ENCODE measurements at places on chromosomes 1 and 21. TPM values are rescaled to one million over a fixed set of nuclear protein-coding genes. Genes with fewer than 3 reads are reported as not detected.
A peak's percentile ranks its signal among the peaks of the same experiment; 100 is the strongest.

The ALG14 gene
- 4.3 TPM for total RNA-seq

The ANGPTL3 gene
- total RNA-seq: not detected

The SPRR2B gene
- total RNA-seq: not detected

DNA sequence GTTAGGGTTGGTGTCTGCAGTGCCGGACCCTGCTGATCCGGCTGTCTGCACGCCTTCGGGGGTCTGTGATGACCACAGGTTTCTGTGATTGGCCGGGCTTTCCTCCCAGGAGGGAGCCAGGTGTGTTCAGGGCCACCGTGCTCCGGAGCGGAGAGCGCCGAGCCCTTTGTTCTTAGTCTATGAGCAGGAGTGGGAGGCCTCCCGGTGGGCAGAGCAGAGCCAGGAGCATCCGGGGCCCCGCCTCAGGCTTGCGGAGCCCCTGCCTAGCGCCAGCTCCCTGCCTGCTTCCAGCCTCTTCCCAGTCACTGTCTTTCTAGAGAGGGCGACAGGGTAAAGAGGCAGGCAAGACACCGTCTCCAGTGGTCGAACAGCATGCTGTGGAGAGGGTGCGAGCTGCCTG is 31.8 kb downstream of the KCNAB2 start:
- DNase-seq: no peak

GRCh38 chr1:214638997-214639396 is 36.0 kb downstream of the CENPF start:
- DNase-seq: no peak

GRCh38 chr21:36384885-36385232 is 333 bp upstream of the CHAF1B start:
- no peak for DNase-seq

- no peak for DNase-seq
These were observed 50.2 kb upstream of the SSBP3 start for GRCh38 chr1:54456361-54456760.

- DNase-seq: no peak
These were observed 11.0 kb upstream of the CDC42 start for GRCh38 chr1:22041505-22041904.

DNA sequence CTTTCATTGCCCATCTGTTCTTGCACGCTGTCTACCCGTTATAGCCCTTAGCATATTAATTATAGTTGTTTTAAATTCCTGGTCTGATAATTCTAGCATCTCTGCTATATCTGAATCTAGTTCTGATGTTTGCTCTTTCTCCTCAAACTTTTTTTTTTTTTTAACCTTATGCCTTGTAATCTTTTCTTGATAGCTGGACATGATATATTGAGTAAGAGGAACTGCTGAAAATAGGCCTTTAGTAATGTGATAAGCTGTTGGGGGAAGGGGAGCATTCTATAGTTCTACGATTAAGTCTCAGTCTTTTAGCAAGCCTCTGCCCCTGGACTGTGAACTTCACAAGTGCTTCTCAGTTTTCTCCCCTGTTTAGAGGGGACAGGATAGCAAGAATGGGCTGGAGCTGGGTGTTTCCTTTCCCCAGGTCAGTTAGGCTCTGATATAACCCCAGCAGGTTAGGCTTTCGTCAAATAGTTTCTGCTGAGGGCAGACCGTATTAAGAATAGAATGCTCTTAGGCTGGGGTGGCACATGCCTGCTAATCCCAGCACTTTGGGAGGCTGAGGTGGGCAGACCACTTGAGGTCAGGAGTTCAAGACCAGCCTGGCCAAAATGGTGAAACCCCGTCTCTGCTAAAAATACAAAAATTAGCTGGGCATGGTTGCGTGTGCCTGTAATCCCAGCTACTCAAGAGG is 62.2 kb downstream of the ZFYVE9 start:
- no peak for DNase-seq

- DNase-seq: no peak
These were observed 7.0 kb upstream of the MDM4 start for GRCh38 chr1:204509186-204509635.

- no peak for DNase-seq
These were observed 130.5 kb downstream of the ETS2 start for GRCh38 chr21:38936240-38936639.

GRCh38 chr21:27700974-27701614 is 734.2 kb upstream of the ADAMTS5 start:
- peak; percentile 89 for DNase-seq
